Aorta (tissue), 5 donors: ENCODE measurements at places on chromosomes 7 and 10.

GRCh38 chr10:3323865-3324498, 151.4 kb upstream of the PITRM1 start:
- no peak for DNase-seq

- DNase-seq = peak; percentile 55
Observed at GRCh38 chr7:31192986-31193385, 140.9 kb downstream of the ADCYAP1R1 start.

DNA sequence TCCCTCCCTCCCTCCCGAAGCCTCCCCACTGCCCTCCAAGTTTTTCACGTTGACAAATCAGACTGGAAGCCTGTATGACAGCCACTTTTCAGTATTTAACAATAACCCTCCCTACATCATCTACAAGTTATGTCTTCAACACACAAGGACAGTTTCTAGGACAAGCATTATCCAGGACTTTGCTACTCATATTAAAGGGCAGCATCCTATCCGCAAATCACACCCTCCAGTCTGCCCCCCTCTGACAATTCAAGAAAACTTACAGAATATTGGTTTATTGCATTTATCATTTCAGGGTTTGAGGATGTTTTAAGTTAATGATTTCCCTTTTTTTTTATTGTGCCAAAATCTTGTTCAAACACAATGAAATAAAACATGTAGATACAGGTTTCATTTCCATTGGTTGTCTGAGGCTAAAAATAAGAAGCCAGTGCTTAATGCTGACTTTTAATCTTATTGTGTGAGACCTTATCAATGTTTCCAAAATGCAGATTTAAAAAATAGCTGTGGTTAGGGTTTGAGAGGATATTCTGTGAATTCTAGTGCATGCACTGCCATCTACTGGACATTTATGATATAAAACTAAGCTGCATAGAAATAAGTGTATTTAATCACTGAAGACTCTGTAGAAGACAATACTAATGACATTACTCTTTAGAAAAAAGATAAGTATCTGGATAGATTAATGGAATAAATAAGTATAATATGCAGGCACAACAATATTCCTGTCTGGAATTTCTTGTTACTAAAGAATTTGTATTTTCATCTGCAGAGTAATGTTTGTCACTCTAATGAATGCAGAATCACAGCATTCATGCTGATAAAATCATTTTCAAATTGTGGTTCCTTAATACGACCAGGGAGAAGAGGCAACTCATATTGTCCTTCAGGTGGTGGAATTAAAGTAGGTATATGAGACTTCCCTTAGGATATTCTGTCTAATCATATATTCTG, 64.1 kb downstream of the CAV1 start:
- no peak for DNase-seq

- DNase-seq = no peak
Observed at GRCh38 chr7:134366481-134366880, 49.8 kb upstream of the SLC35B4 start.

GRCh38 chr7:24570983-24571382, 2.3 kb upstream of the PALS2 start:
- DNase-seq = no peak

GRCh38 chr10:18325889-18326531, 185.8 kb downstream of the CACNB2 start:
- no peak for DNase-seq

GRCh38 chr7:39421251-39421650, 145.0 kb upstream of the YAE1 start:
- DNase-seq = no peak

DNA sequence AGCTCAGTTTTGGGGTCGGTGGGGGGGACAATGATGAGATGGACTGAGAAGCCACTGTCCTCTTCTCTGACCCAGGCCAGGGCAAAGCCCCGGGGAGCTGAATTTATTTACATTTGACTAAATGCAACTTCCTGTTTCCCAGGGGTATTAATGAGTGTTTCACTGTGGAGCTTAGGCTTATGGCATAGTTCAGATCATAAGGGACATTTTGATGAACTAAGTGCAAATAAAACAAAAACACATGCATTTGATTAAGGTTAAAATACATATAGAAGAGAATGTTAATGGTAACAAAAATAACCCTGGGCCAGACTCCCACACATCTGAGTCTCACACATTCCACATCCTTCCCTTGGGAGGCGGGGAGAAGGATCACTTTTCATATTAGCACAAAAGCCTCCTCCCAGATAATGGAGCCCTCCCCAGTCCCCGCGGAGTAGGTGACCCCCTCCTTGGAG, 320.6 kb downstream of the FRMD4A start:
- no peak for DNase-seq

GRCh38 chr10:75652146-75652740, 220.8 kb downstream of the LRMDA start:
- DNase-seq = no peak

DNA sequence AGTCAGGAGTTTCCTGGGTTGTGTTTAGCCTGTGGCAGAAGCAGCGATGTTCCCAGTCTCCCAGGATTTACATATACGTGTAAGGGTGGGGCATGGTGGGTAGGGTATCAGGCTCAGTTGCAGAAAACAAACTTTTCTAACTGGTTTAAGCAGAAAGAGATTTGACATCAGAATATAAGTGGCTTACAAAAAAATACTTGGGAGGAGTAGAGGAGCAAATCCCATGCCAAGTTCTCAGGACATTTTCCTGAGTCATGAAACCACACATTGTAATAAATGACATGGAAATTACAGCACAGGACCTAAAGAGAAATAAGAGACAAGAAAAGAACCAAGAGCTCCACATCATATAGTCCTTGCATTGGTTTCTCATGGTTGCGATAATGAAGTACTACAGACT, 26.2 kb upstream of the FRMD4A start:
- DNase-seq = no peak

DNA sequence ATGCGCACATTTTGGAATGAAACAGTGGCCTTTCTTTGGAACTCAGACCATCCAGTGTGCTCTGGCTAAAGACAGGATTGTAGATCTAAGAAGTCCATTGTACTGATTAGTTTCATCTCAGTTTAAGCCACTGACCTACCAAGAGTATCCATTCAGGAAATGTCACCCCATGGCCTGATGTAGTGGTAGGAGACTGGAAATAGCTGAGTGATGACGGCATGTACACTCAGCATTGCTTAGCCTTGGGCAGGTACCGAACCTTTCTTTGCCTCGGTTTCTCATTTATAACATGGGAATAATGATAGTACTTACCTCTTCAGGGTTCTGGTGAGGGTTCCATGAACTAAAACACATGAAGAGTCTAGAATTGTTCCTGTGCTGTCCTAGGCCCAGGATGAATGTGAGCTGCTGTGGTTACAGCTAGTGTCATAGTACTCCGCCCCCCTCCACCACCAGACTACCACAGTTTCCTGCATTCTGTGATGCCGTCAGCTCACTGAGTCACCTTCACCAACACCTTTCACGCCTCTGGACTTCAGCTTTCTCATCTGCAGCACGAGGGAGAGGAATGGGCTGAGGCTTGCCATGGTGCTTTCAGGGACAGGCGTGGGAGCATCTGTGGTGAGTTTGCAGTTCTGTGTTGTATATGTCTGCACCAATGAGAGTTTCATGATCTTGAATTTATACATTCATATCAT, 484.0 kb upstream of the GALNT17 start:
- DNase-seq = no peak

DNA sequence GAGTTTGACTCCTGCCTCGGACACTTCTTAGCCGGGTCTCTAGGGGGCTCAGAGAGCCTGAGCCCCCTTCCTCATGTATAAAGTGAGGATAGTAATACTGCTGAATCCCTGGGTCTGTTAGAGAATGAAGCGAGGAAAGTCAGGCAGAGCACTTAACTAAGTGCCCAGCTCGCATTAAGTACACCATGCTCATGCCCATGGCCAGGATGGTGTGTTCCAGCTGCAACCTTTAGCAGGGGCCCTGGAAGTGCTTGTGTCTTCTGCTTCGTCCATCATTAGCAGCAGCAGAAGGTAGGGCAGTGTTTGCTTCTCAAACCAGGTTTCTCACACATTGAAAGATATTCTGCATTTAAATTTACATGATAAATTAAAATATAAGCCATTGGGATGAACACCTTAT, 27.3 kb upstream of the WDFY4 start:
- no peak for DNase-seq

GRCh38 chr7:131235489-131236317, 92.0 kb upstream of the MKLN1 start:
- DNase-seq = peak; percentile 56

DNA sequence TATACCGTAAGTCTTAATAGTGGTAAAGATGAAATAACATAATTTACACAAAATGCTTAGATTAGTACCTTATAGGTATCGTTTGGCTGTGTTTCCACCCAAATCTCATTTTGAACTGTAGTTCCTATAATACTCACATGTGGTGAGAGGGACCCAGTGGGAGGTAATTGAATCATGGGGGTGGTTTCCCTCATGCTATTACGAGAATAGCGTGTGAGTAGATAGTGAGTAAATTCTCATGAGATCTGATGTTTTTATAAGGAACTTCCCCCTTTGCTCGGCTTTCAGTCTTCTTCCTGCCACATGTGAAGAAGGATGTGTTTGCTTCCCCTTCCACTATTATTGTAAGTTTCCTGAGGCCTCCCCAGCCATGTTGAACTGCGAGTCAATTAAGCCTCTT, 426.3 kb upstream of the POT1 start:
- DNase-seq = no peak

GRCh38 chr10:42973870-42974692, 102.8 kb upstream of the RET start:
- no peak for DNase-seq

DNA sequence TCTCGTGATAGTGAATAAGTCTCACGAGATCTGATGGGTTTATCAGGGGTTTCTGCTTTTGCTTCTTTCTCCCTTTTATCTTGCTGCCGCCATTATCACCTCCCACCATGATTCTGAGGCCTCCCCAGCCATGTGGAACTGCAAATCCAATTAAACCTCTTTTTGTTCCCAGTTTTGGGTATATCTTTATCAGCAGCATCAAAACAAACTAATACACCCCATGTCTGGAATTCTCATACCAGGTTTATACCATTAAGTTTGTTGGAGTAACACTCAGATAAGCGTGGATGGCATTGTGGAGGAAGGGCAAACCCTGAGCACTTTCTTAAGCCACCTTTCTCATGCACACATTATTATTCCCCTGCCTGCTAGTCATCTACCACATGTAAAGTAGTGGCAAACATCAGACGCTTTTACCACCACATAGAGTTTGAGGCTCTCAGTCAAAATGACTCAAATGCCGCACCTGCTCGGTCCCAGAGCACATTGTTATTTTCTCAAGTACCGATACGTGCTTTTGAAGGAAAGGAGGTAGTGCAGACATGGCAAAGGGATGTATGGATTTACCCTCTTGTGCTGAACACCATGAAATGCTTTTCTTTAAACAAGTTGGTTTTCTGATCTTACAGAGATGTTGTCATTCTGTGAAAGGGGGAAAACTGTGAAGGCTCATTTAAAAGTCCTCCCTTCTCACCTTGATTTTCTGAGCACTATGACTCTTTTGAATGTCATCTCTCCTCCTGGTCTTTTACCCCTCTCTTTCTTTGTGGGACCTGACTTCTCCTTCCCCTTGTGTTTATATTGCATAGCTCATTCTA, 429.7 kb downstream of the EXOC4 start:
- no peak for DNase-seq

DNA sequence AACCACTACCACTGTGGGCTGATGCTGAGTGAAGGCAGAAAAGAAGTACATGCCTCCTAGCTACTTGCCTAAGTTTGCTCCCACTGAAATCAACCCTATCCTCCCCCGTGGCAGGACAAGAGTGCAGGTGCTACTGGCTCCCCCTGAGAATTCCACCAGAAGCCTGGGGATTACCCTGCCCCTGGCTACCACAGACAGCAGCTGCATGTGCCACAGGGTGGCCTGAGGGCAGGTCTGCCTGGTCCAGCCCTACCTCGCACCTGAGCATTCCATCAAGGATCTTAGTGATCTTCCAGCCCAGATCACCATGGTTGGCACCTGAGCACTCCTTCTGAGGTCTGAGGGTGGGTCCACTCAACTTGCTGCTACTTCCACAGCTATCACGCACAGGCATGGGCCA, 176.4 kb upstream of the SMIM30 start:
- no peak for DNase-seq
